ENCODE measurements at places on chromosomes 3 and 15.

DNA sequence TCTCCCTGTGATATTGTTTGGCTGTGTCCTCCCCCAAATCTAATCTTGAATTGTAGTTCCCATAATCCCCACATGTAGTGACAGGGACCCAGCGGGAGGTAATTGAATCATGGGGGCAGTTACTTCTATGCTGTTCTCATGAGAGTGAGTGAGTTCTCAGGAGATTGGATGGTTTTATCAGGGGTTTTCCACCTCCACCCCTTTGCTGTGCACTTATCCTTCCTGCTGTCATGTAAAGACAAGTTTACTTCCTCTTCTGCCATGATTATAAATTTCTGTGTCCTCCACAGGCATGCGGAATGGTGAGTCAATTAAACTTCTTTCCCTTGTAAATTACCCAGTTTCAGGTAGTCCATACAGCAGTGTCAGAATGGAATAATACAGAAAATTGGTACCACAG lies 24.7 kb downstream of the TUSC7 start:
- DNase-seq, result no peak

DNA sequence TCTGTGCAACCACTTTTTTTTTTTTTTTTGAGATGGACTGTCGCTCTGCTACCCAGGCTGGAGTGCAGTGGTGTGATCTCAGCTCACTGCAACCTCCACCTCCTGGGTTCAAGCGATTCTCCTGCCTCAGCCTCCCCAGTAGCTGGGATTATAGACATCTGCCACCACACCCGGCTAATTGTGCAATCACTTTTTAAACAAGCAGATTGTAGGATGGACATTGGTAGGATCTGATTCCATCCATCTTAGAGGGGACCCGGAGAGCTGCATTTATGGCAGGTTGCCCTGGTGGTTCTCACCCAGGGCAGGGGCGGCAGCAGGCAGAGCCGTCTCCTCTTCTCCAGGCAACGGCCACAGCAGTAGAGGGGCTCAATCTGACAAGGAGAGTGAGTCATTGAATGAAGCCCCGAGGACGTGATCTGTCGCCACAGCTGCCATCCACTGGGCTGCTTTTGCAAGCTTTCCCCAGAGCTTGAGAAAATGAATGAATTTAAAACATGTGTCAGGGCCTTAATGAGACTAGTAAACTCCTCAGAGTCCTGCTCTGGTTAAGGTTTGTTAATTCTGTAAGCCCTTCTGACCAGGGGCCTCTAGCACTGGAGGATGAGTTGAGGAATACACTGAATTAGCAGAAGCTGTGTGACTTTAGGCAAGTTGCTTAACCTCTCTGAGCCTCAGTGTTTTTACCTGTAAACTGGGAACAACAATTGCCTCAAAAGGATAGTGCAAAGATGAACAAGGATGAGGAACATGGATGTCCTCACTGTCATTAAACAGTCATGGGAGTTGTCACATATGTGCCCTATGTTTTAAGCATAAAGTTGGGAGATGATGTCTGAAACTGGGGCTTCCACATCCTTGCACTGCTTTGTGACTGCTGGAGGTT lies 129.1 kb downstream of the ASB7 start:
- no peak for DNase-seq

GRCh38 chr3:72548981-72549380 lies 299.3 kb downstream of the SHQ1 start:
- DNase-seq, result no peak

GRCh38 chr3:71156062-71156665 lies 427.4 kb downstream of the FOXP1 start:
- no peak for DNase-seq

DNA sequence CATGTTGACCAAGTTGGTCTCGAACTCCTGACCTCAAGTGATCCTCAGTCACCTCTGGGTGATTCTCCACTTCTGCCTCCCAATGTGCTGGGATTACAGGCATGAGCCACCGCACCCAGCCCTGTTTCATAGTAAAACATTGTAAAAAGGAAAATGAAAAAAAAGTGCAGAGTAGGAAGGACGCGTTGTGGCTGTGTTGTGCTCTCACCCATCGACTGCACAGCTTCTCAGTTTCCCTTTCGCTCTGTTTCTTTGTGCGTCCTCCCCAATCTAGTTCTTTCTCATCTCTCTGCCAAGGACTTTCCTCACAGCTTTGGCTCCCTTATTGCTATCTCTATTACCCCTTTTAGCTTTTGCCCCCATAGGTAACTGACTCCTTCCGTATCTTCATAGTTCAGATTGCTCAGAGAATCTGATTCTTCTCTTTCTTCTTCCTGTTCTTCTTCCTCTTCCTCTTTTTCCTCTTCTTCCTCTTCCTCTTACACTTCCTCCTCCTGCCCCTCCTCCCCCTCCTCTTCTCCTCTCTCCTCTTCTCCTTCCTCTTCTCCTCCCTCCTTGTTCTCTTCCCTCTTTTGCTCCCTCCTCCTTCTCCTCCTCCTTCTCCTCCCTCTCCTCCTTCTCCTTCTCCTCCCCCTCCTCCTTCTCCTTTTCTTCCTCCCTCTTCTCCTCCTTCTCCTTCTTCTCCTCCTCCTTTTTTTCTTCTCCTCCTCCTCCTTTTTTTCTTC lies 81.1 kb upstream of the VGLL4 start:
- DNase-seq, result no peak

DNA sequence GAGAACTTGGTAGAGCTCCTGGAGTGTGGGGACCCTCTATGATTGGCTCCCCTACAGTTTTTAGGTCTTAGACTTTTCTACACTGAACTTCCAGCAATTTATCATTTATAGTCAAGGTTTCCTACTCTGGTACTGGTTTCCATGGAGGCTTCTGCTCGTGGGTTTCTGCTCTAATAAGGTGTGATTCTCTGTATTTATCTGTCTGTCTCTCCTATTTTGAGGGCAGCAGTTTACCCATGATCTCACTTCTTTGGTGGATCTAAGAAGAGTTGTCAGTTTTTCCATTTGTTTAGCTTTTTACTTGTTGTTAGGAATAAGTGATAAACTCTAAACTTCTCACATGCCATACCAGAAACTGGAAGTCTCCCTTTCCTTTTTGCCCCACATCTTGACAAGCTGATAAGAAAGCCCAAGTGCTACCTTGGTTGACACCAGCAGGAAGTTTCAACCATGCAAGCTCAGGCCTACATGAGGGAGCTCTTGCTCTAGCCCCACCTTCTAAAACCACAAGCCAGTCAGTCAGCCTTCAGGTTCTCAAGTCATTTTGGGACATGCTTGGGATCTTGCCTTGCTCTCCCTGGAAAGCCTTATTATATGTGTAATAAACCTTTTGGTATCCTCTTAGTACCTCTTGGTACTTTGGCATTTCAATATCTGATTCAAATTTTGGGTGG lies 10.0 kb downstream of the TIMMDC1 start:
- no peak for DNase-seq

GRCh38 chr3:20064796-20065564 lies 24.7 kb downstream of the KAT2B start:
- DNase-seq, result no peak

All from endothelial cell (in vitro differentiated cells).